ENCODE measurements at places on chromosomes 3 and 15. TPM values are rescaled to one million over a fixed set of nuclear protein-coding genes. Genes with fewer than 3 reads are reported as not detected.

Gene FANCD2OS
- total RNA-seq: not detected

Gene GPR62
- not detected for total RNA-seq

Gene KBTBD8
- total RNA-seq: 5.8 TPM

Gene ITGA11
- 2.7 TPM for total RNA-seq

Gene TIMP4
- total RNA-seq: 5.2 TPM

Gene ATP10A
- total RNA-seq: 43.5 TPM

Gene CHRM5
- total RNA-seq: not detected

Gene SNTN
- 12.8 TPM for total RNA-seq
